Thymus (tissue), 14 donors: ENCODE measurements at places on chromosomes 16 and 17.

DNA sequence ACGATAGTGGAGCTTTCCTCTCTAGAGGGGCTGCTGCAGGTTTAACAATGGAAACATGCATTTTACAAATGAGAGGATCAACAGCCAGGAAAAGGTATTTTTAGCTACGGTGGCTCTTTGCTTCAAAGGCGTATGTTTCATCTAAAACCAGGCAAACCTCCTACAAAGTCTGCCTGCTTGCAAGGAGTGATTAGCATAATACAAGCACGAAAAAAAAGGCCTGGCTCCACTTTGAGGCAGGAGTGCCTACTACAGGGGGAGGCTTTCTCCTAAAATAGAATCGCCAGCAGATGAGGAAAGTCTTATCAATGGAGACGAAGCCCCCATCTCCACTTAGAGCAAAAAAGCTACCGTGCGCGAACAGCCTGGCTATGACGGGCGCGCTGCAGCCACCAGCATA lies 27.1 kb upstream of the MTSS2 start:
- DNase-seq, result no peak

GRCh38 chr16:77511053-77511452 lies 76.2 kb upstream of the ADAMTS18 start:
- DNase-seq, result no peak

- no peak for DNase-seq
Measured at GRCh38 chr17:20172376-20172775, 163.2 kb downstream of the SPECC1 start.

GRCh38 chr17:67311575-67311974 lies 54.8 kb downstream of the PSMD12 start:
- no peak for DNase-seq

GRCh38 chr17:40697297-40697696 lies 6.3 kb downstream of the KRT24 start:
- no peak for DNase-seq

DNA sequence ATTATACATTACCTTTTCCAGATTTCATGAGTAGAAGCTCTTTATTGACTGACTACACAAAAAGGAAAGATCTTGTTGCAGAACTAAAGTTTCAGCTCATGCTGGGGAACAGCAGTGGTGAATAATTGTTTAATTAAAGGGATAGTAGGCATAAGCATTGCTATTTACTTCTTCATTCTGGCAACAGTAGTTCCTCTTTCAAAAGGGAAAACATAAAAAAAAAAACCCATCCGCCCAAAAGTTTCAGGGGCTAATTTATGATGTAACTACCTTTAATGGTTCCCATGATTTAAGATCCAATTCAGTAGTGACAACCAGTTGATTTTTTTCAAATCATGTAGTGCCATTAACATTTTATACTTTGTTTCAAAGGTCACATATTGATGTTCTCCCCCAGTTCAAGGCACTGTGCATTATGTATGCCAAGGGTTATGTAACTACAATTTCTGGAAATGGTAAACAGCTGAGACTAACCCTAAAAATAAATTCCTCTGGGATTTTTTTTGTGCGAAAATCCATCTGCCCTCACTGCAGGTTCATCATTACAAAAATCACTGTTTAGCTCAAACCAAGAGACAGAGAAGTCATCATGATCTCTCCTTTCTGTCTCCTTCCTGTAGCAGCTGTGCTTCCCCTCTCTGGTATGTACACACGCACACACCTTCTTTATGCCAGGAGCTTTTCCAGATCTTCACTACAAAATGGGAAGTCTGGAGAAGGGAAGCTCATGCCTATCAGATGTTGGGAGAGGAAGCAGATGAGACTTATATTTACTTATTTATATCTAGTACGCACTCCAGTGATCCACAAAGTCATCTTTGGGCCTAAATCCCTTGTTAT lies 2.2 kb upstream of the PHLPP2 start:
- no peak for DNase-seq

GRCh38 chr16:89319631-89319885 lies 102.1 kb downstream of the ZNF778 start:
- no peak for DNase-seq

- DNase-seq, result no peak
Measured at GRCh38 chr17:47605011-47605410, 44.7 kb upstream of the KPNB1 start.

DNA sequence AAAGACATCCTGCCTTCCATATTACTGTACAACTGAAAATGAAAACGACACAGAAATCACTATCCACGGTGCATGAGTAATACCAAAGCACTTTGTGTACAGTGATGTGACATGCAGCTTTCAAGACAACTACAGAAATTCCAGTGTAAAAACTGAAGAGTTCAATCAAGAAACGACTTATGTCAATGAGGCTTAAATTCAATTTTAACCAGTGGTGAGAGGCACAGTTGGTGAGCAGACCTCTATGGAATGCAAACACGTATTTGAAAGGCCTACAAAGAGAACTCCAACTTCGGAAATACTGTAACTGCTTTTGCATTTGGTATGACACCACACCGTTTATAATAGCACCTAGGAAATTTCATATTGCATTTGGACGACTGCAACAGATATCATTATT lies 87.6 kb downstream of the USP31 start:
- DNase-seq, result no peak

DNA sequence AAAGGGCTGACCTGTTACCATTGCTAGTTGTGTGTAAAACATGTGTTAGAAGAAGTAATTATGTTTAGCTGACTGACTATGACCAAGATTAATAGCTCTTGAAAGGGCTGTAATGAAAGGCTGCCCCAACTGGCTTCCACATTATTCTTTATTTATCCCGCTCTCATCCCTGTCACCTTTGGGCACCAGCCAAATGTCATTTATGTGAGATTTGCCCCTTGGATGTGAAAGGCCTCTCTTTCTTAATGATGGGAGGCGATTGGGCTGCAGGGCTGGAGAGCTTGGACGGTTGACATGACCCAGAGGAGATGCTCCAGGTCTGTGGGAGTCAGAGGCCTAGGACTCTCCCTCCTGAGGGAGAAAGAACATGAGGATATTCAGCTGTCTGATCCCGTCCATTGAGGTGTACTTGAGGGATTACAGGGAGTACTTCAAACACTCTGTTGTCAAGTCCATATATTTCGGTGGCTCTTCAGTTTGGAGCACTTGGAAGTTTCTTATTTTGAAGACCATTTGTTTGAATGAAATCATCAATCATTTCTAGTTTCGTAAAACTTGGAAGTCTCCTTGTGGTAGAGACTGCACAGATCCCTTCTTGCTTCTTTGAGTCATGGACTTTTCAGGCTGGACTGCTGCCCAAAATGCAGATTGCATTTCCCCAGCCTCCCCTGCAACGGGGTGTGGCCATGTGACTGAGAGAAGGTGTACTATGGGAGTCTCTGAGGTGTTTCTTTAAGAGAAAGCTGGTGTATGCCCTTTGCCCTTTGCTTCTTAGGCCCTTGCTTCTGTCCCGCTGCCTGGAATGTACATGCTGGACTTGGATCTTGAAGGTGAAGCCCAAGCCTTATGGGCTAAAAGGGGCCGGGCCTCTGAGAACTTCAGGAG lies 51.3 kb downstream of the FTO start:
- DNase-seq, result no peak

DNA sequence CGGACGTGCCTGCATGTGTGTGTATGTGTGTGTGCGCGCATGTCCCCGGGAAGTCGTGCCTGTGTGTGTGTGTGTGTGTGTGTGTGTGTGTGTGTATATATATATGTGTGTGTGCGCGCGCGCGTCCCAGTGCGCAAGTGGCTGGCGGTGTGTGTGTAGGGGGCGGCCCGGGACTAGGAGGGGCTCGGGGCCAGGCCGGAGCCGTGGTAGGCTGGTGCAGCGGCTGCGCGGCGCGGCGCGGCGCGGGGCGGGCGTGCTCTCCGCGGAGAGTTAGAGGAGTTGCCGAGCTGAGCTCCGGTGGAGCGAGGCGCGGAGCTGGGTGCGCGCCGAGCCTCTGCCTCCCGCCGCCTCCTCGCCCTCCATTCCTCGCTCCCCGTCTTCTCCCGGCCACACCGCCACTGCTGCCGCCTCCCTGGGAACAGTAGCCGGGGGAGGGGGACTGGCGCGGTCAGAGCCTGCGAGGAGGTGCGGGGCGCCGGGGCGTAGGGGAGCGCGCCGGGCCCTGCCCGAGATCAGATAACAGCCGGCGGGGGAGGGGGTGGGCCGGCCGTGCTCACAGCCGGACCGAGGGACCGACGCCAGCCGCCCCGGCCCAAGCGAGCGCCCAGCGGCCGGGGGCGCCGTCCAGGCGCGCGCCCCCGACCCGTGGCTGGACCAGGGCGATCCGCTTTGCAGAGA lies at the start of gene KCNJ12:
TSS of gene KCNJ12 (plus strand) at position 277 of the 678 bp plus-strand sequence. CDS start 38,986 bp downstream, outside the sequence.
- no peak for DNase-seq

GRCh38 chr17:47733674-47734410 lies 806 bp downstream of the TBX21 start:
- no peak for DNase-seq

DNA sequence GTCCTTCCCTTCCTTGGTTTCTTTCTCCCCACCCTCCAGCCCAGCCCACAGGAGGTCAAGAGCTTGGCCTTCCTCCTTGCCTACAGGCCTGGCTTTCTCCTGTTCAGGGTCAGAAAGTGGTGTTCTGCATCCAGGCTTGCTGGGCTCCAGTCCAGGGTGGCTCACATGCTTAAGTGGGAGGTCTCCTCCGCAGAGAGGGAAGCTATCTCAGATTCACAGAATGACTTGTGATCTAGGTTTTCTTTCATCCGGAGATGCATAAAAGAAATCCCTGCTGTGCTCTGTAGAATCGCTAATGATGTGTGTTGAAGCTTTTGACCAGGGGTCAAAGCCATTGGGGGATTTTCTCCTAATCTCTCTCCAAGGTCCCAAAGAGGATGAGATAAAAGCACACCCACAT lies 382.3 kb upstream of the EEF2KMT start:
- no peak for DNase-seq

DNA sequence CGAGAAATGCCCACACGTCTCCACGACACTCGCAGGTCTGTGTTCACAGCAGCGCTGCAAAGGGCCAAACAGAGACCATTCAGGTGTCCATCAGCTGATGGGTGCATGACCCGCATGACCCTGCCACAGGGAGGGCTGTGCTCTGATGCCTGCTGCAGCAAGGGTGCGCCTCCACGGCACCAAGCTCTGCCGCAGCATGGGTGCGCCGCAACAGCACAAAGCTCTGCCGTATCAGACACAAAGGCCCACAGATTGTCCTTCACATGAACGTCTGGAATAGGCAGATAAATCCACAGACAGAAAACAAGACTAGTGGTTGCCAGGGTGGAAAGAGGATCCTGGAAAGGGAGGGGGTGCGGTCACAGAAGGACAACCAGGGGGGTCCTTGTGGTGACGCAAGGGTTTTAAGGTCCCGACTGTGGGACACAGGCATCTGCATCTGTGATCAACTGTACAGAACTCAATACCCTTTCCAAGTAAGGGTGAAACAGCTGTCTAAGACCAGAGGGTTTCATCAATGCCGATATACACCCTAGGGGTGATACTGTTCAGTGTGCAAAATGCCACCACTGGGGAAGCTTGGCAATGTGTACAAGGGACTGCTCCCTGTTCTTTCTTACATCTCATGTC lies 121.0 kb downstream of the ANKRD11 start:
- no peak for DNase-seq

DNA sequence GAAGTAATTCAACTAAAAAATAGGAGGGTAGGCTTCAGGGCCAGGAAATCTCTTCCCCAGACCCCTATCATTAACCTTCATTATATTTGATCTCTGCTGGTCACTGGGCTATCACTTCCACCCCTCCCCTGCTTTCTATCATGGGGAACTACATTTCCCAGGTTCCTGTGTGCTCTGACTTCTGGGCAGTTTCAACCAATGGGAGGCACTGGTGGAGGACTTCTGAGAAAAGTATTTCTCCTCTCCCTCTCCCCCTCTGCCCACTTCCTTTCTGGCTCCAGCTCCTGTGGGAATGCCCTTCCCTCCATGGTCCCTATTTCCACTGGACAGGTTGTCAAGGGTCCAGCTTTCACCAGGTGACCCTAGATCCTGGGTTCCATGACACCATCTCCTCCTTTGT lies 364.4 kb downstream of the C16orf95 start:
- no peak for DNase-seq

DNA sequence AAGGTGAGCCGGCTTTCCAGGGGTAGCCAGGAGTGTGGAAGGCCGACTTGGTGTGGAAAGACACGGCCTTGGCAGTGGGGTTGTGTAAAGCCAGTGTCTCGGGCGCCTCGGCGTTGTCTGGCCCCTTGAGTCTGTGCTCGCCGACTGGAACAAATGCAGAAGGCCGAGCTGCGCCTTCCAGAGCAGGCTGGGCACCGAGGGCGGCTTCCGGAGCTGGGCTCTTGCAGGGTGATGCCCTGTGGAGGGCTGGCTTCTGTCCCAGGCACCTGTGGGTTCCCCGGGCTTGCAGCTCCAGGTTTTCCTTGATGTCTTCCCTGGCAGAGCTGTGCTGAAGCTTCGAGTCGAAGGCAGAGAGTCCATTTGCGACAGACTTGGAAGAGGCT lies 8.0 kb downstream of the ZNF750 start:
- no peak for DNase-seq

GRCh38 chr17:36088670-36089338 lies 1.1 kb downstream of the CCL3 start:
- no peak for DNase-seq
